Lung microvascular endothelial cell (primary cell): ENCODE measurements at places on chromosomes 2 and 18. TPM values are rescaled to one million over a fixed set of nuclear protein-coding genes. Genes with fewer than 3 reads are reported as not detected.

Gene ZNF385B
- not detected in 2 replicates for total RNA-seq

Gene PROKR1
- not detected in 2 replicates for total RNA-seq

Gene LONRF2
- total RNA-seq = under 0.01 TPM in 1 of 2 replicates, not detected in the other

Gene FSHR
- not detected in 2 replicates for total RNA-seq

- no peak for DNase-seq
These were observed 4.1 kb upstream of the WDR7 start for GRCh38 chr18:56647071-56647470.

DNA sequence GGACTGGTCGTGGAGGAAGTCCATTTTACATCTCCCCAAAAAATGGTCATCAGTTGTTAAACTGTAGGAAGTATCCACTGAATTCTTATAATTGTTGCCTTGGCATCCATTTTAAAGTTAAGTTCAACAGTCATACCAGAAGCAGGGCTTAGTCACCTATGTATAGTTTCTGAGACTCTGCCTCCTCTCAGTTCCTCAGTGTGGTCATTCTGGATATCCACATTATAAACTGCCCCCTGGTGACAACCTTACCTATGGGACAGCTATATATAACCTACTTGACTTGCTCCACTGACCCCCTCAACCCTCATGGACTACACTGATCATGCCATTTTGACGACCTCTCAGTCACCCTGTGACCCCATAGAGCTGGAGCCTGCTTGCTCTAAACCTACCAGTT, 617.0 kb downstream of the LRP1B start:
- DNase-seq = no peak

- DNase-seq = no peak
These were observed 121.8 kb downstream of the ACTR3 start for GRCh38 chr2:114011713-114012112.

- DNase-seq = no peak
These were observed 137.1 kb downstream of the RBMS1 start for GRCh38 chr2:160356485-160356884.

DNA sequence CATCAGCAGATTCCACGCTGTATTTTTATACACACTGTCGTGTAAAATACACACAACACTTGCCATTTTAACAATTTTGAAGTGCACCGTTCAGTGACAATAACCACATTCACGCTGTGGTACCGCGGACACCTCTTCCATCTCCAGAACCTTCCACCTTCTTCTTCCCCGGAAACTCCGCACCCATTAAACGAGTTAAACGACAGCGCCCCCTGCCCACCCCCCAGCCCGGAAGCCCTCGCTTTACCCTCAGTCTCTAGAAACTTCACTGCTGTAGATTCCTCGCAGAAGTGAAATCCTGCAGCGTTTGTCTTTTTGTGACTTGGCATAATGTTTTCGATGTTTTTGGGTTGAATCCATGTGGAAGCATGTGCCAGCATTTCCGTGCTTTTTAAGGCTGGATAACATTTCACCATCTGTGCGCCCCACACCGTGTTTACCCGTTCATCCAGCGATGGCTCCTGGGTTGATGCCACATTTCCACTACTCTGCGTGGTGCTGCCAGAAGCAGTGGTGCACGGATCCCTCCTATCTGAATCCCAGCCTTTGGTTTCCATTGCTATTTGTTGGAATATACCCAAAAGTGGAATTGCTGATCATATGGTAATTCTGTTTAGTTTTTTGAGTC, 32.0 kb upstream of the TMEM18 start:
- no peak for DNase-seq

- DNase-seq = no peak
These were observed 574.8 kb downstream of the LRP1B start for GRCh38 chr2:141555876-141556470.

DNA sequence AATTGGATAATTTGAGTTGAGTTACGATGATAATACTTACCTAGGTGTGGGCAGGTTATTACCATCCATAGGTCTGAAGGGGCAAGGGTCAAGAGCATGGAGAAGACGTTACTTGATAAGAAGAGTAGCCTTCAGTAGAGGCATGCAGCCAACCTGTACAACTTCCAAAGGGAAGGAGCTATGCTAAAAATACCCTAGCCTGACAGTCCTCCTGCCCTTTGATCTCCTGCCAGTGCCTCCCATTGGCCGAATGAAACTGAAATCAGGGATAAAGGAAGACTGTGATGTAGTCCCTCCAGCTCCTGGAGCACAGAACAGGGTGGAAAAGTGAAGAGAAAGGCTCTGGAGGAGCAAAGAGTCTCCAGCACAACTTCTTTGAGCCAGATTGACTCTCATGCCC, 487.4 kb downstream of the ADCYAP1 start:
- no peak for DNase-seq

GRCh38 chr2:219380926-219381325, 6.8 kb downstream of the DNPEP start:
- no peak for DNase-seq

GRCh38 chr2:119473621-119474370, 42.1 kb downstream of the TMEM37 start:
- DNase-seq = no peak
